ENCODE measurements at places on chromosomes 16 and 17. TPM values are rescaled to one million over a fixed set of nuclear protein-coding genes. Genes with fewer than 3 reads are reported as not detected.

Gene KCNG4
- not detected for total RNA-seq

Gene AKAP1
- 27.6 TPM for total RNA-seq

Gene CASKIN2
- 9.5 TPM for total RNA-seq

Gene CCL7
- total RNA-seq, result not detected

Gene NFATC2IP
- total RNA-seq, result 20.5 TPM

Gene HID1
- 0.08 TPM for total RNA-seq

Gene SLC47A1
- total RNA-seq, result 1.3 TPM

Gene SMIM36
- total RNA-seq, result not detected

Gene KRTAP2-2
- not detected for total RNA-seq

Gene SSTR5
- total RNA-seq, result not detected

Gene MIEF2
- total RNA-seq, result 6.8 TPM

Gene IL17C
- total RNA-seq, result not detected

Gene LAT
- not detected for total RNA-seq

Gene HS3ST2
- total RNA-seq, result 2.3 TPM

Gene TAT
- not detected for total RNA-seq

Gene KRTAP4-5
- total RNA-seq, result not detected

Gene MYH8
- not detected for total RNA-seq

Gene UNC45B
- total RNA-seq, result under 0.01 TPM

Gene CA4
- not detected for total RNA-seq

Gene MIS12
- total RNA-seq, result 21.1 TPM

Gene SLC13A2
- not detected for total RNA-seq

Gene KRT25
- total RNA-seq, result not detected

Gene ACSM5
- total RNA-seq, result not detected

Gene FBF1
- 12.0 TPM for total RNA-seq

Gene GPR179
- not detected for total RNA-seq

Gene PRSS21
- 3.8 TPM for total RNA-seq

Gene SLC35G6
- not detected for total RNA-seq

Gene C17orf78
- not detected for total RNA-seq

Gene PRR15L
- total RNA-seq, result not detected

Gene MYH1
- total RNA-seq, result not detected

Gene TBC1D3K
- not detected for total RNA-seq

Gene THAP11
- 28.3 TPM for total RNA-seq

Gene CEMP1
- total RNA-seq, result not detected

Gene PIGW
- 6.4 TPM for total RNA-seq

Gene MILR1
- not detected for total RNA-seq

Gene CES1
- not detected for total RNA-seq

Gene PGS1
- 21.0 TPM for total RNA-seq
